Endodermal cell (in vitro differentiated cells): ENCODE measurements at places on chromosomes 3 and 15. TPM values are rescaled to one million over a fixed set of nuclear protein-coding genes. Genes with fewer than 3 reads are reported as not detected.

GRCh38 chr15:61517335-61517734 lies 288.2 kb upstream of the RORA start:
- no peak for DNase-seq

DNA sequence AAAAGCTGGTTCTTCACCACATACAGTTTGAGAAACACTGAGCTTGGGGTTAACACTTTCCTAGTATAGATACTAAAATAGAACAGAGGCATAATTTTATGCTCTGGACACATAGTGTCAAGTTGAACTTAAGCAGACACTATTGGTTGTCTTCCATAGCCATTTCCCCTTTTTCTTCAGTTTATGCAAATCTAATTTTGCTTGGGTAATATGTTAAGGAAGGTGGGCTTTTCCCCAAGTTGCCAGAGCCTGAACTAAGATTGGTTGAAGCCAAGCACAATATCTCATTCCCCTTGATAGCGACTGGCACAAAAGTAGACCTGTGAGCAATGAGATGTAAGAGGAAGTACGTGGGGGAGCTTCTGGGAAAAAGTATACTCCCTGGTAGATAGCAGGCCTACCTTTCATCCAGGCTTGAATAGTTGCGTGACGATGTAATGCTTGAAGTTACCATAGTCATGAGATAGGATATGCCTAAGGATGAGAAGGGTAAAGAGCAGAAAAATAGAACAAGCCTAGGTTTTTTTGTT lies 4.5 kb upstream of the POPDC2 start:
- DNase-seq = no peak

GRCh38 chr3:80559701-80560100 lies 791.9 kb upstream of the ROBO1 start:
- DNase-seq = no peak

DNA sequence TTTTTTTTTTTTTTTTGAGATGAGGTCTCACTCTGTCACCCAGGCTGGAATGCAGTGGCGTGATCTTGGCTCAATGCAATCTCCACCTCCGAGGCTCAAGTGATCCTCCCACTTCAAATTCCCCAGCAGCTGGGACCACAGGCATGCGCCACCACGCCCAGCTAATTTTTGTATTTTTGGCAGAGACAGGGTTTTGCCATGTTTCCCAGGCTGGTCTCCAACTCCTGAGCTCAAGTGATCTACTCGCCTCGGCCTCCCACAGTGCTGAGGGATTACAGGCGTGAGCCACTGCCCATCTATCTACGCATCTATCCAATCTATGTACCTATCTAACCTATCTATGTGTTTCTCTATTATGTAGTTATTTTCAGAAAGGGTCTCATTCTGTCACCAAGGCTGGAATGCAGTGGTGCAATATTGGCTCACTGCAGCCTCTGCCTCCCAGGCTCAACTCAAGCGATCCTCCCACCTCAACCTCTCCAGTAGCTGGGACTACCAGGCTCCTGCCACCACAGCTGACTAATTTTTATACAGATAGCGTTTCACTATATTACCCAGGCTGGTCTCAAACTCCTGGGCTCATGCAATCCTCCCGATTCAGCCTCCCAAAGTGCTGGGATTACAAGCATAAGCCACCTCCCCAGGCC lies 20.2 kb upstream of the GPX1 start:
- no peak for DNase-seq

GRCh38 chr15:87962428-87962827 lies 294.1 kb downstream of the NTRK3 start:
- DNase-seq = no peak

DNA sequence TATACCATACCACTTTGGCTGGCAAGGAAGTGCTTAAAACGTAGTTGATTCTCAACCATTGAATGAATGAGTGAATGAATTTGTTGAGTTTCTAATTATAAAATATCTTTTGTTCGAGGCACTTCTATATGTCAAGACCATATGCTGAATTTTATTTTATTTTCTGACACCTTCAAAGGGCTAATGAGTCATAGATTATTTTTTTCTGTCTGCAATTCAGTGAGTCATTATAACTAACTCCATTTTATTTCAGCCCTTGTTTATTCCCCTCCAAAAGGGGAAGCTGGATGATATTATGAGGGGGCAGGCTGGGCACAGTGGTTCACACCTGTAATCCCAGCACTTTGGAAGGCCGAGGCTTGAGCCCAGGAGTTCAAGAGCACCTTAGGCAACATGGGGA lies 142.4 kb downstream of the P2RY1 start:
- no peak for DNase-seq

DNA sequence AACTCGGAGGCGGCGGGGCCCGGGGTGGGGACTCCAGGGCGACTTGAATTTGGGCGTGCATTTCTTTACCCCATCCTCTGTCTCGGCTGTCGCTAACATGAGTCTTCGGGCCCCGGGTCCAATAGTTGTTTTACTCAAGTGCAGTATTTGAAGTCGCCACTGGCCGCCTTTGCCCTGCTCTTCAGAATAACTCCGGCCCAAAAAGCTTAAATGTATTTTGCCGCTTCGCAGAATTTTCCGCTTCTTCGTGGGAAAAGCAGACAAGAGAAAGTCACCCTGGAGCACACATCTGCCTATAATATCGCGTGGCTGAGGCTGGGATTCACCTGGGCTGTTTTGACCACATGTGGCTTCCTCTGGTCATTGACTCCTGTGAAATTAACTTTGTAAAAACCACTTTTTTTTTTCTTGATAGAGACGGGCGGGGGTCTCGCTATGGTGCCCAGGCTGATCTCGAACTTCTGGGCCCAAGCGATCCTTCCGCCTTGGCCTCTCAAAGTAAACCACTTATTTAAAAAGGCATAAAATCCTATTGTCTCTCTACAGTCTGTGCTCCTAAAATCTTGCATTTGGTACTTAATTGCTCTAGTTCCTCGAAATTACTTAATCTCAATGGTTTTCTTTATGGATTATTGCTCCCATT lies 676 bp downstream of the CNOT10 start:
- no peak for DNase-seq

DNA sequence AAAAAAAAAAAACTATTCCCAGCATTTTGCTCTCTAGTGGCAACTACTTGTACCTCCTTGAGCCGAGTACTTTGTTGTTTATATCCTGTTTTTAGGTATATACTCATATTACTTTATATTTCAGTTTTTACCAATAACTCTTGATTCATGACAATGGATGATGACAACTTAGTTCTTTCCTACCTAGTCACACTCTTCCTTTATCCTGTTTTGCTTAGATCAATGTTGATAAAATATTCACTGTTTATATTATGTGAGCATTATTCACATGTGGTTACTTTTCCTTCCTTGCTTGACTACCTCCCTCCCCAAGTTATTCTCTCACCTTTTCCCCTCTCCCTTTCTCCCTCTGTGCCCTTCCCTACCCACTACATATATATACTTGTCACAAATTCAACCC lies 53.7 kb downstream of the NKIRAS1 start:
- DNase-seq = no peak

DNA sequence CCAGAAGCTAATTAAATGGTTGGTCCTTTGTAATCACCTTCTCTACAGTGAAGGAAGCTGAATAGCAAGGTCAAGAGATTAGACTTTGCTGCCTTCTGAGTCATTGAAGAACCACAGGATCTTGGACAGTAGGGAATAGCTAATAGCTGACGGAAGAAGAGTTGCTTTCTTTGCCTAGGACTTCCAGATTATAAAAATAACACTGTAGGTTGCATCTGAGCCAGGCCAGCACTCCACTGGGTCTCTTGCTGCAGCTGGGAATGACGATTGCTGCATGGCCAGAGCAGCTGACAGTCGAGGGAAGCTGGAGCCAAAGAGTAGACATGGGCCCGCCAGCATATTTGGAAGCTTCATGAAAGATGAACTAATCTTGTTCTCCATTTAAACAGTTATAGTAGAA lies 81.5 kb upstream of the KCNMB2 start:
- no peak for DNase-seq

SLC27A2 gene
- total RNA-seq = 4.7 to 6.8 TPM (median 6.4 TPM) in 3 replicates

CCDC39 gene
- total RNA-seq = 0.20 and 0.25 TPM in 2 replicates

MYZAP gene
- total RNA-seq = 0.20 and 0.33 TPM in 2 replicates
